ENCODE measurements at places on chromosomes 4 and X. TPM values are rescaled to one million over a fixed set of nuclear protein-coding genes. Genes with fewer than 3 reads are reported as not detected.

GRCh38 chrX:111467896-111468295, 43.5 kb upstream of the SERTM2 start:
- peak; percentile 41 for DNase-seq

DNA sequence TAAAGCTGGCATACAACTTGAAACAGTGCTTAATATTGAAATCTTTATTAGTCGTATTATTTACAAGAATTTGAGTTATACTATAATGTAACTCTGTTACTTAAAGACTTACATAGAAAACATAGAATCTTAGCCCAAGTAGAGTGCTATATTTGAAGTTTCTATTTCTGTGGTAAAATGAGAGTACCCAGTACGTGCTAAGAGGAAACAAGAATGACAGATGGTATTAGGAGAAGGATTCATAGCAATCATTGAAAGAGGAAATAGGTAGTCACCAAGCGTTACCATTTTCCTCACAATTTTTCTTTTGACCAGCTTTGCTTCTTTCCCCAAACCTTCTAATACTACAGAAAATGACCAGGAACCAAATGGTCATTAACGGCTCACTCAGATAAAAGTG, 412.1 kb upstream of the GRIA3 start:
- DNase-seq: no peak

GRCh38 chr4:110830461-110830860, 207.6 kb upstream of the PITX2 start:
- peak; percentile 16 for DNase-seq

- DNase-seq: no peak
Measured at GRCh38 chr4:139455126-139455538, 1.2 kb downstream of the RAB33B start.

DNA sequence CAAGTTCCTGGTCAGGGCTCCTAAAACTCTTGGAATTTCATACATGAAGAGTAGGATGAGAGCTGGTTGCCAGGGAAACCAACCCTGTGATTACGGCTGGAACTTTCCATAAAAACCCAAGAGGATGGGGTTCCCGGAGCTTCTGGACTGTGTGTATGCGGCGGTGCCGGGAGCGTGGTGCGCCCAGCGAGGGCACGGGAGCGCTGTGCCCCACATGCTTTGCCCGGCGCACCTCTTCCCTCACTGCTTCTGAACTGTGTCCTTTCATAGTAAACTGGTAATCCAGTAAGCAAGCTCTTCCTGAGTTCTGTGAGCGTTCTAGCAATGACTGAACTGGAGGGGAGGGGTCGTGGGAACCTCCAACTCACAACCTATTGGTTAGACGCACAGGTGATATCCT, 152.6 kb downstream of the AFAP1 start:
- no peak for DNase-seq

DNA sequence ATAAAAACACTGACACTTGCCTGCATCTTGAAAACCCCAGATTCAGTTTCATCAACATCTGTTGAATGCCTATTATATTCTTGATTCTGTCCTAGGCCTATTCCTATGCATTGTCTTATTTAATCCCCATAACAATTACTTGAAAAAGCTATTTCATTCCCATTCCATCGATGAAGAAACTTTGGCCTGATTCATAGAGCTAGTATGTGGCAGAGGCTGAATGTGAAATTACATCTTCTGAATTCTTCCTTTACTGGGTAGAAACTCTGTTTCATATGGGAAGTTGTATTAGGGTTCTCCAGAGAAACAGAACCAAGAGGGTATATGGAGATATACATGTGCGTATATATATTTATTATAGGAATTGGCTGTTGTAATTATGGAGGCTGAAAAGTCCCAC, 35.0 kb upstream of the SLC4A4 start:
- no peak for DNase-seq

Gene DIPK2B
- 0.44 TPM for total RNA-seq

Gene MEPE
- total RNA-seq: 0.07 TPM

DNA sequence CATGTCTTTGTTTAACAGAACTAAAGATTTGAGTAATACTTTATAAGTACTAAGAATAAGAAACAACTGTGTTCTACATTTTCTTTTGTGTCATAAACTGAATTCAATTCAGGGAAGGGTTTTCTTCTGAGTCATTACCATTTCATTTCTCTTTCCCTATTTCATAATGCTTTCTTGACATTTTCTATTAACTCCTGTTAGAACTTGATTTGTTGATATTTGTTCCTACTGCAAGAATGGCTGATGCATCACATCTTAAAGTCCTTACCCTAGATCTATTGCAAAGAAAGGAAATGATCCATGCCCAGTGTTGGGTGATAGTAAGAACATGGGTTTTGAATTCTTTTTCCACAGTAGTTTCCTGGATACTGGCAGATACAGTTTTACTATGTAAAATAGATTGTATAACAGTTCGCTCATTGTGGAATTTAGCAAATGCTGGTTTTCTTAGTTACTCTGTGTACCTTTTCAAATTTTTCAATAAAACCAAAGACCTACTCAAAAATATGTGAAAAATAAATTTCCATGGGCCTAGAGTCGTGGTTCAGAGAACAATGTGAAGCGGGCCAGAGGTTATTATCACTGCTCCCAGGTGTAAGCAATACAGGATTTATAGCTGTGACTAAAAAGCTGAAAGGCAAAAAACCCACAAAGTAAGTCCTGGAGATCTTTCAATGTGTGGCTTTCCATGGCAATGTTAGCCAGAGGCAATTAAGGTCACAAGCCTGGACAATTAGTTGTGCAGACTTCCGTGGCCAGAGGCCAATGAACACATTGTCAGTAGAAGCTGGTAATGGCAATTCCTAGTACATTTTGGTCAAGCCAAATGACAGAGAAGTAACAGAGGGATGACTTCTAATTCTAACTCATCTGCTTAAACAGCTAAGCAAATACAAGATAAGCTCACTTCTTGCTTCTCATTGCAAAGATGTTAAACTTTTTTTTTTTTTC, 127.3 kb upstream of the FAT4 start:
- DNase-seq: no peak

DNA sequence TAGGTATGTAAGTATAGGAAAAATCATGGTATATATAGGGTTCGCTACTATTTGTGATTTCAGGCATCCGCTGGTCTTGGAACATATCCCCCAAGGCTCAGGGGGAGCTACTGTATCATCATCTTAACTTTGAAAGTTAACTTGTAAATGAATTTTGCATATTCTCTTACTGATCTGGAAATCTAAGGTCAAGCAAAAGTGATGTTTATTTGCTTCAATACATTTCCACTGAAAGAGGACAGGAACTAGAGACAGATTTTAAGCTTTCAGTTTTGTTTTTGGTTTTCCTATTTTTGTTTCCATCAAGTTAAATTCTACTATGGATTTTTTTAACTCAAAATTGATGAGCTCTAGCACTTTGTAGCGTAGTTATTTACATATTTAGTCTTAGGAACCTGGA, 56.2 kb downstream of the NAF1 start:
- no peak for DNase-seq

- no peak for DNase-seq
Measured at GRCh38 chrX:258291-259040, 22.7 kb upstream of the PLCXD1 start.

DNA sequence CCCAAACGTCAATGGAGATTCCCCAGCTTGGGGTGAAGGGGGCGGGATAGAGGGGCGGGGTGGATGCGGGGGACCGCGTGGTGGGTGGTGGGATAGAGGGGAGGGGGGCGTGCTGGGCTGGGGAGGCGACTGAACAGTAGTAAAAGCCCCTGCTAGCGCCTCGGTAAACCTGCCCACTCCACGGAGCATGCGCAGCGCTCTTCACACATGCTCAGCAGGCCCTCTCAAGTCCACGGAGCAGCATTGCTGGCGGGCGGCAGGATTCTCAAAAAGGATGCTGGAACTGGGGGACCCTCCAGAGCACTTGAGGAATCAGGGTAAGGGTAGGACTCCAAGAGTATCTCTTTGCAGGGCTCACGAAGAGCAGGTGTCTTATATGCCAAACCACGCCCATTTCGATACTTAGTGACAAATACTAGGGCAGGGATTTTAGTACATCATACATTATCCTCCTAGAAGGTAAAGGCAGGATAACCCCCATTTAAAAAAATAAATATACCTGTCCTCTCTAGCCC, 378 bp upstream of the RPS6KA6 start:
- DNase-seq: peak; percentile 86

- DNase-seq: no peak
Measured at GRCh38 chrX:8867406-8867805, 66.2 kb upstream of the FAM9A start.

- DNase-seq: no peak
Measured at GRCh38 chr4:103591841-103592240, 127.9 kb downstream of the TACR3 start.

Gene PCDH11X
- total RNA-seq: 5.5 TPM

DNA sequence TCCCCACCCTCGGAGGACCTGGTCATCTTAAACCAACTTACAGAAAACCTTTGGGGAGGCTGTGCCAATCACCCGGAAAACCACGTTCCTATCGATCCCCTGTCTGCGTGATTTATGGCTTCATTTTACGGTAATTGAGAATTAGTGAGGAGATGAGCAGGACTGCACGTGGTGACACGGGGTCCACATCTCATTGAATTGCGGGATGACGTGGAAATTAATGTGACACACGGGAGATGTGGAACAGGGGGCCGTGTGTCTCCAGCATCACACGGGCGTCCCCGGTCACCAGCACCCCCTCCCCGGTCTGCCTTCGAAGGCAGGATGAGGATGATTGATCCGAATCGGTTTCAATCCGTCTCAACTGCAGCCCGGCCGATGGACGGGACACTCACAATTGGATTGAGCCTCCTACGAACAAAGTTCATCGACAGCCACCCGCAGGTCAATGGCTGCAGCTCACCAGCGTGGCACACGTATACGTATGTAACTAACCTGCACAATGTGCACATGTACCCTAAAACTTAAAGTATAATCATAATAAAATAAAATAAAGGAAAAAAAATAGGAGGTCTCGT, 160.3 kb downstream of the SHOX start:
- DNase-seq: no peak

DNA sequence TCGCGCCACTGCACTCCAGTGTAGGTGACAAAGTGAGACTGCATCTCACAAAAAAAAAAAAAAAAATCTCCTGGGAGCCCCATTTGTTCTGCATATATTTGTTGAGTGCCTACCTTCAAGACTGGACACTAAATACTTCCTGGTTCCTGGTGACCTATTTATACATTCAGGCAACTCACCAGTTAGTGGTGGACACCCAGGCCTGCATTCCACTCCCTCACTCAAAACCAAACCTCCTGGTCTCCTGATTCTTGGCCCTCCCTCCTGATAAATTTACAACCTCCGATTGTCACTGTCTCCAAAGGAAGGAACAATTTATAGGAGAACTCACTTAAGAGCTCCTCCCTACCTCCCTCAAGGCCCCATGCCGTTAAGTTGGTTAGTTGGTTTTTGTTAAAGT, 3.1 kb downstream of the SYAP1 start:
- no peak for DNase-seq

Gene ASB11
- total RNA-seq: 0.20 TPM

- no peak for DNase-seq
Measured at GRCh38 chrX:56943264-56943663, 52.1 kb downstream of the SPIN3 start.

DNA sequence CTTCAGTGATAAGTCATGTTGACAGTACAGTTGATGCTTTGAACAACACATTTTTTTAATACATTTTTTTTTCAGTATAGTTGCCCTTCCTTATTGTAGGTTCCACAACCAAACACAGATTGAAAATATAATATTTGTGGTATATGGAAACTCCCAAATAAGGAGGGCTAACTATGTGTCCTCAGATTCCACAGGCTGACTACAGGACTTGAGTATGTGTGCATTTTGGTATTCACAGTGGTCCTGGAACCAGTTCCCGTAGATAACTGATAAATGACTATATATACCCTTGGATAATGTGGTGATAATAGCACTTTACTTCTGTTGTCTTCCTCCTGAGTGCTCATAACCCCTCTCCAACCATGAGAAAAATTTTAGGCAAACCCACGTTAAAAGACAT, 111.6 kb upstream of the NUDT6 start:
- no peak for DNase-seq

DNA sequence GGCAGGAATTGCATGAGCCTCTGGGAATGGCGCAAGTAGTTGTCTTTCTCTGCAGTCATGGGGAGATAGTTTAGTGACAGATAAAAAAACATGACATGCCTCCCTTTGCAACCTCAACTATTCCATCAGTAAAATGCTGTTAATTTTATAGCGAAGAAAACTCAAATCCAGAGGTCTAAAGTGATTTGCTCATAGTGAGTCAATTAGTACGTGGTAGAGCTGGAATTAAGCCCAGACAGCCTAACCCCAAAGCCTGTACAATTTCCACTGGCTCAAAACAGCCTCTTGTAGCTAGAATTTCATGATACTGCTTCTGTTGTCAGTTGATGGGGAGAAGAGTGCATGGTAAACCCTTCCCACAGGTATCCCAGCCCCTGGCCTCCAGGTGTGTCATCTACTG, 81.3 kb upstream of the TRPC5 start:
- no peak for DNase-seq

- no peak for DNase-seq
Measured at GRCh38 chr4:42411803-42412202, 14.5 kb downstream of the SHISA3 start.

- DNase-seq: no peak
Measured at GRCh38 chr4:183320211-183321059, at the start of gene CLDN22. Gene CLDN22, minus strand, starts transcription at chr4:183320276. Its CDS starts 58 bp downstream, at chr4:183320218.

GRCh38 chr4:150004481-150004880, 73.8 kb upstream of the DCLK2 start:
- DNase-seq: no peak

- peak; percentile 32 for DNase-seq
Measured at GRCh38 chr4:168480931-168481611, 779 bp upstream of the DDX60L start.

Gene P2RY4
- total RNA-seq: 0.87 TPM

DNA sequence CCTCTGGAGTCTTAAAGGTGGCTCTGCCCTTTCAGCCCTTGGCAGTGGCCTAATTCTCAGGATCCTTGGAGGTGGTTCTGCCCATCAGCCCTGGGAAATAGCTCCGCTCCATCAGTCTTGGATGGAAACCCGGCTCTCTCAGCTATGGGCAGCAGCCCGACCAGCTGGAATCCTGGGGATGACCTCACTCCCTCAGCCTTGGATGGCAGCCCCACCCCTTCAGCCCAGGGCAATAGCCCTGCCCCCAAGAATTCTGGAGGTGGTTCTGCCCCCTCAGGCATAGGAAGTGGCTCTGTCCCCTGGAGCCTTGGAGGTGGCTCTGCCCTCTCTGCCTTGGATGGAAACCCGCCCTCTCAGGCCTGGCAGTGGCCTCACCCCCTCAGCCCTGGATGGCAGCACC, 127.7 kb downstream of the RBMX2 start:
- DNase-seq: no peak

DNA sequence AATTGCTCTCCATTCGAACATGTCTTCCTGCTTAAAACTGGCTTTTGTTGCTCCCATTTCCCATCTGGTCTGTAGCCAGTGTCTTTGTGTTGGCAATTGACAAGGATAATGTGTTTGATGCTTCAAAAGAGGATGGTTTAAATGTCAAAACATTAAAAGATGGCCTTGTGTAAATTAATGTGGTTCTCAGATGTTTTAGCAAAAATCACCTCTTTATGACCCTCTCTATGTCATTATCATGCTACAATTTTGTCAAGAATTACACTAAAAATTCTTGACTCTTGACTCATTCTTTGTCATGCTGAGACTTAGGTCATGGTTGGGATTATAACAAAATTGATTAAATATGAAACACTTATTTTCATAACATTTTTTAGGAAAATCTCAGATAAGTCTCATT, 47.4 kb downstream of the TMEM131L start:
- no peak for DNase-seq

Gene SPANXA1
- total RNA-seq: not detected

GRCh38 chrX:88024022-88024421, 506.4 kb downstream of the KLHL4 start:
- DNase-seq: no peak

Measured in hepatocyte (in vitro differentiated cells).